Activated naive CD4-positive, alpha-beta T cell treated with Interleukin-2 at 50 U/mL for 16 hours (primary cell): ENCODE measurements at places on chromosomes 3 and 15.

DNA sequence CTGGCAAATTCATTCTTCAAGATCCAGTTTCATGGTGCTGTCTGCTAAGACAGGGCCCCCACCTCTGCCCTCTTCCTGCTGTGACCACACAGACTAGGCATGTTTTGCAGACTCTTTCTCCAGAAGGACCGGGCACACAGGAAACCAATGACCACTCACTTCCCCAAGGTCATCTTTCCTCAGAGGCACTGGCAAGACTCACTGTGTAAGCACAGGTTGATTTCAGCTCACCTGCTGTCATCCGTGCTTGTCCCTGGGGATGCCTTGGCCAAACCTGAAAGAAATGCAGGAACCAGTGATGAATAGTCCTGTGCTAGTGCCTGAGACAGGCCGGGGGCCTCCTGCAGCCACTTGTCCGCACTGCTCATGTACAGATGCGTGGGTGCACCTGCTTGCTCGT lies 33.5 kb downstream of the ALS2CL start:
- no peak for DNase-seq

DNA sequence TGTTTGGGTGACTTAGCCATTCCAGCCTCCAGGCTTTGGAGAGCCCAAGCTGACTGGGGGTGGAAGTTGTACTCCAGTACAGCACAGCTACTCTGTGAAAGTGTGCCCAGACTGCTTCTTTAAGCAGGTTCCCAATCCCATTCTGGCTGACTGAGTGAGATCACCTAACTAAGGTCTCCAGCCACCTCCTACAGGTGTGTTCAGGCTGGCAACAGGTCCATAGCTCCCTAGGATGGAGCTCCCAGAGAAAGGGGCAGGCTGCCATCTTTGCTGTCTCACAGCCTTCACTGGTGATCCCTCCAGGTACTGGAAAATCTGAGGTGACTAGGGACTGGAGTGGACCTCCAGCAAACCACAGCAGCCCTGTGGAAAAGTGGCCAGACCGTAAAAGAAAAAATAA lies 445.3 kb upstream of the KCNMB2 start:
- DNase-seq, result no peak

- no peak for DNase-seq
These were observed 154.3 kb downstream of the RBPMS2 start for GRCh38 chr15:64621056-64621455.

DNA sequence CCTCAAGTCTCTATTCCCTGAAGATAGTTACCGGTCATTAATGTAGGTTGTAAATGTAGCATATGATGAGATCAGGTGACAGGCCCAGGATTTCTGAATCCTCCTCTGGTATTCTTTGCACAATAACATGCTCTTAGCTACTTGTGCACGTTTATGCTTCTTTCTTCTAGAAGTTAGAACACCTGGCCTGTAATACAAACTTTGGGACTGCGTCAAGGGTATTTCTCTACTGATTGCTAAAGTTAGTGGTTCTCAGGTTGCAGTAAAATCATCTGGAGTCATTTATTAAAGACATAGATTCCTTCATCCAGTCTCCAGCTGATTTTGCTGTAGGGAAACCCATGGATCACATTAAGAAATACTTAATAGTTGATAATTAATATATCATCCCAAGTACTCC lies 48.0 kb downstream of the UNC13C start:
- no peak for DNase-seq

- peak; percentile 87 for DNase-seq
These were observed 68.9 kb upstream of the TNFSF10 start for GRCh38 chr3:172591876-172592771.

DNA sequence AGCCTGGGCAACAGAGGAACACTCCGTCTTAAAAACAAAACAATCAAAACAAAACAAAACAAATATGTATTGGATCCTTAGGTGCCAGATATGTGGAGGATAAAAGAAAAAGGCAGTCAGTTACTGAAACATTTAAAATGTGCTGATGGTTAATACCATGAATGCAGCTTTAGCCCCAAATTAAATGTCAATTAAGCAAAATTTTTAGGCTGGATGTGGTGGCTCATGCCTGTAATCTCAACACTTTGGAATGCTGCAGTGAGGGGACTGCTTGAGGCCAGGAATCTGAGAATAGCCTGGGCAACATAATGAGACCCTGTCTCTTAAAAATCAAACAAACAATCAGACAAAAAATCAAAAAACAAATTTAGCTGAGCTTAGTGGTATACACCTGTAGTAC lies 8.5 kb upstream of the CHMP2B start:
- DNase-seq, result no peak

GRCh38 chr3:23112491-23112890 lies 90.6 kb upstream of the UBE2E2 start:
- no peak for DNase-seq
